Tibial nerve (tissue), 4 donors: ENCODE measurements at places on chromosomes 3 and 15. TPM values are rescaled to one million over a fixed set of nuclear protein-coding genes. Genes with fewer than 3 reads are reported as not detected.

GRCh38 chr15:100053474-100054121 lies 288.2 kb downstream of the ADAMTS17 start:
- DNase-seq, result no peak

Gene SCAANT1
- total RNA-seq, result not detected

Gene TRH
- not detected for total RNA-seq

DNA sequence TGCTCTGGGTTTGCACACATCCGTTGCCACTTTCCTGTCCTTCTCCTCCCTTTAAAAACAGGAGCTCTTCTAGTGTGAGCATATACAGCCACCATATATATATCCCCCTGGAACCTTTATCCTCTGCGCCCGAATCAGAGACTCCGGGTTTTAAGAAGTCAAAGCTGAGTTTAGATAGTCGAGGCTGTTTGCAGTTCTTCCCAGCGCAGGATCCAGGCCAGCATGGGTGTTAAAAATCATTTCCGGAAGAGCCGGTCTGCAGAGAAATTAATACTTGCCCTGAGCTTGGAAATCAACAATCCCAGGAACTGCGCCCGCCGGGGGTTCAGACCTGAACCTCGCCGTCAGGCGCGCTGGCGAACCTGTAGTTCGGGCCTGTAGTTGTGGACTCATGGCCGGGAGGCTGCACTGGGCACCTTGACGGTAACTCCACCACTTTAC lies 2.3 kb downstream of the SHOX2 start:
- DNase-seq, result peak; percentile 16

DNA sequence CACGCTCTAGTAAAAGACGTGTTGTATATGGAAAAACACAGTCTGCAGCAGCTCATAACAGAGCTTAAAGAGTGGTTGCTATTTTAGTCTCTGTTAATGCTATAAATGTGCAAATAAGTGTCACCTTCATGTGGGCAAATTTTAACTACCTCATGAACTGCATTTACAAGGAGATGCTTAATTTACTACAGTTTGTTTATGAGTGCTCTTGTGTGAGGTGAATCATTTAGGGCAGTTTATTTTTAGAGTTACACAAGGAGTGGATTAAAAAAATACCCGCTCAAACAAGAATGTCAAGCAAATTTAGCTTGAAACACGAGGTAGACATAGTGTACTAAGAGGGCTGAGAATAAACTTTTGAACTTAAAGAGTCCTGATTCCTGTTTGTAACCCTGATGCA lies 579.0 kb downstream of the MFSD1 start:
- DNase-seq, result no peak

DNA sequence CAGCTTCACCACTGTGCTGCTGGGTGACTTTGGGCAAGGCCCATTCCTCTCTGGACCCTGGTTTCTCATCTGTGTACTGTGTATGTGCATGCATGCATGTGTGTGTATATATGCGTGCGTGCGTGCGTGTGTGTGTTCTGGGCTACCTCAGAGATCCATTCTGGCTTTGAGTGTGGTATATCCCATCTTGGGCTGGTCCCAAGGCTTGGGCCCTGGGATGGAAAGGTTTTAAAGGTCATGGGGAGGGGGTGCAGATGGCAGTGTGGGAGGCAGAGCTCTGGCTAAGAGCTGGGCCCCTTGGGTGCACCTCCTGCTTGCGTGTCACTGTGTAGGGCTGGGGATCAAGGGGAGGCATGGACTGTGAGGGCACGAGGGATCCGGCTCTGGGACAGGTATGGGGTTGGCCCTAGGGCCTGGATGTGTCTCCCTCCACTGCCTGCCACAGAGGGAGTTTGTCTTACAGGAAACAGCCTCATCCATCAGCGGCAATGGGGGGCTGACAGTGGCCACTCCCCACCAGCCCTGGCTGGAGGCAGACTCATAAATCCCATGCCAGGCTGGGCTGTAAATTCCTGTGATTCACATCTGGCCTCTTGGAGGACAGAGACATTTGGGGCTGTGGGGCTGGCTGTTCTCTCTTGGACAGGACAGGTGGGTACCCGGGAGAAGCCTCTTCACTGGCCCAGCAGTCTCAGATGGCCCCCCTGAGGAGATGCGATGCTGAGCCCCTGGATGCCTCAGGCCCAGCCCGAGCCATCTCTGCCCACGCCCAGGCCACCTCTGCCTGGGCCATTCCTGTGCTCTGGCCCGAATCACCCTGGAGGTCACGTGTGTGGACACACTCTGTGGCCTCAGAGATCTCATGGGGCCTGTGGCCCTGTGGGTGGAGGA lies 21.4 kb upstream of the CSPG4 start:
- no peak for DNase-seq

Gene PLA1A
- not detected for total RNA-seq

Gene ALCAM
- 23.9 TPM for total RNA-seq

- no peak for DNase-seq
These were observed 59.7 kb downstream of the PLXNA1 start for GRCh38 chr3:127042634-127043033.

DNA sequence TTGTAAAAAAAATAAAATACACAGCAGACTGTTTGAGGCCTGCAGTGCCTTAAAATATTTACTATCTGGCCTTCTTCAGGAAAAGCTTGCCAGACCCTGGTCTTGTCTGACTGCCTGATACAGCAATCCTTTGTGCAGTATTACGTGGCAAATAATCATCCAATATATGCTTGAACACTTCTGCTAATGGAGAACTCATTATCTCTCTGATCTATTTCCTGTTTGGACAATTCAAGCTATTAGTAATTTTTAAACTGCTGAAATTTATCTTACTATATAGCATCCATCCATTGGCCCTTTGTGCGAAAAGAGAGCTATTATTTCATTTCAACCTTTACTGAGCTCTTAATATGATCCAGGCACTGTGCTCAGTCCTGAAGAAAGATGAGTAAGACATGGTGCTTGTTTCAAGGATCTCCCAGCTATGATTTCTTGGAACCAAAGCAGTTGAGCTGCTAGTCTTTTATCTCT lies 15.9 kb downstream of the ATG7 start:
- no peak for DNase-seq

Gene BHLHE40
- 61.4 TPM for total RNA-seq

DNA sequence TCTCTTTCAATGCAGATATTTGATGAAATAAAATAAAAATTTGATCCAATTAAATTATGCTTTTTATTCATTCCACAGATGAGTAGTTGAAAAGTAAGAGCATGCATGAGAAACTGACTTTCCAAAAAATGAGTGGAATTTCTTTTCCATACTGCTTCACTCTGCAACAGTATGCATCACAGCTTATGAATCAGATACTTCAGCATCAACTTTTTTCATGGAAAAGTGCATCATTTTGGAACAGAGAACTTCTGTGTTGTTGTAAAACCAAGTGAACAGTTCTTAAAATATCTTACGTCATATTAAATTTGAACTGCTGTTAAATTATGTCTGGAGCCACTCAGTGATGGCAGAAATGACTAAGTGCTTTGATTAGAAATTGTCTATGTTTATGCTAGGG lies 16.7 kb upstream of the SLC7A14 start:
- no peak for DNase-seq

- no peak for DNase-seq
These were observed 47.4 kb downstream of the MRPL46 start for GRCh38 chr15:88419830-88420229.

Gene GALNT15
- total RNA-seq, result 746 TPM

- no peak for DNase-seq
These were observed 163.0 kb upstream of the TMCO5A start for GRCh38 chr15:37771465-37771864.

DNA sequence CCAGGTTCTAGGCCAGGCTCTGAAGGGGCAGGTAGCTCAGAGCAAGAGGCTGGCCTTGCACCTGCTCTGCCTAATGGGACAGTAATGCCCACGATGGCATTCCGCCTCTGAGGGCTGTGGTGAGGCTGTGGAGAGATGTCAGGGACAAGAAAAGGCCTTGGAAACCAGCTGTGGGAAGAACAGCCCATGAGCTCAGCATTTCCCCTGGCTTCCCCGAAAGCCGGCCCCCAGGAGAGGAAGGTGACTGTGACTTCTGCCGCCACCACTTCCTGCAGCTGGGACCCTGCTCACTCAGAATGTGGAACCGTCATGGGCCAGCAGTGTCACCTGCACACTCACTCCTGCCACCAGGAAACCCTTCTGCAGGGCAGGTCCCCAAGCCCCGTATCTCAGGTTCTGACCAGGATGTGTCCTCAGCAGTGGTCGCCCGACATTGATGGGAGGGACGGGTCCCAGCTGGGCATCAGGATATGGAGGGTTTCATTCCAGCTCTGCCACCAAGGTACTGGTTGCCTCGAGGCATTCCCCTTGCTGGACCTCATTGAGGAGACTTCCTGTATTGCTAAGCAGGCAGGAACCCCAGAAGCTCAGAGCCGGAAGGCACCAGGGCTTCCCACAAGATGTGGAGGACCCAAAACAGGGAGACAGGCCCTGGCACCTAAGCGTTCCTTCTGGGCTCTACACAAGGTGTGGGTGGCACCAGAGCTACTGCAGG lies 30.7 kb downstream of the SEMA7A start:
- DNase-seq, result no peak

Gene ZNF80
- not detected for total RNA-seq

DNA sequence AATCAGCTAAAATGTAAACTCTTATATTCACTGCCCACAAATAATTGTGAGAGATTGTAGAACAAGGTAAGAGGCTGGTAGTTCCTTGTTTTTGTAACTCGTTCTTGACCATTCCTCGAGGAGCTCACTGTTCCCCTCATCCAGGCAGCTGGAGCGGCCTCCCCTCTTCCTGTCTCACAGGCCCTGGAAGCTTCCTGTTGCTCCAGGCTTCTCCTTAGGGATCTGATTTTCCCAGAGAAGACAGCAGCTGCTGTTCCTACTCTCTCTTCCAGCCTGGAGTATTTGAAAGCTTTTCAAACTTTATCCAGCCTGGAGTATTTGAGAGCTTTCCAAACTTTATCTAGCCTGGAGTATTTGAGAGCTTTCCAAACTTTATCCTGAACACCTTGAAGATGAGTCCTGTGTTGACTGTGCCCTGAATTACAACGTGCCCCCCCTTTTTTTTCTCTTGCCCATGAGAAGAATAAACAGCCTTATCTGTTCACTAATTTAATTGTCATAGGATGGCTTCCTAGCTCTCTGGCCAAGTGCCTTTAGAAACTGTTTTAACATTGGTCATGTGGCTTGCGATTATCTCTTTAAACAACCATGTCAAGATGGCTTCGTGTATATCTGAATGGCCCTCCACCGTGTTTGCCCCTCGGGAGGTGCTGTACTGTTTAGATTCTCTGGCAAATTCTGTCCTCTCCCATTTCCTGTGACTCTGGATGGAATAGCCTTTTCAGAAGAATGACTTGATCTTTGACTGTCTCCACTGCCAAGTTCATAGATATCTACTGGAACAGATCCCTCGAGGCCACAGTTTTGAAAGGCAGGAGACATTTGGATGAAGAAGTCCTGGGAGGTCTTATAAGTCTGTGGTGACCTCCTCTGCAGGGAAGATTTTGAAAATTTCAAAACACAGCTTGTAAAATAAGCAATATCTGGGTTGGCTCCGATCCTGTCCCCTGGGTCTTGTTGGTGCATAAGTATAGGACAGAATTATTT lies 4.8 kb downstream of the ADAMTSL3 start:
- peak; percentile 78 for DNase-seq

- no peak for DNase-seq
These were observed 47.0 kb downstream of the PGPEP1L start for GRCh38 chr15:98960555-98961050.

DNA sequence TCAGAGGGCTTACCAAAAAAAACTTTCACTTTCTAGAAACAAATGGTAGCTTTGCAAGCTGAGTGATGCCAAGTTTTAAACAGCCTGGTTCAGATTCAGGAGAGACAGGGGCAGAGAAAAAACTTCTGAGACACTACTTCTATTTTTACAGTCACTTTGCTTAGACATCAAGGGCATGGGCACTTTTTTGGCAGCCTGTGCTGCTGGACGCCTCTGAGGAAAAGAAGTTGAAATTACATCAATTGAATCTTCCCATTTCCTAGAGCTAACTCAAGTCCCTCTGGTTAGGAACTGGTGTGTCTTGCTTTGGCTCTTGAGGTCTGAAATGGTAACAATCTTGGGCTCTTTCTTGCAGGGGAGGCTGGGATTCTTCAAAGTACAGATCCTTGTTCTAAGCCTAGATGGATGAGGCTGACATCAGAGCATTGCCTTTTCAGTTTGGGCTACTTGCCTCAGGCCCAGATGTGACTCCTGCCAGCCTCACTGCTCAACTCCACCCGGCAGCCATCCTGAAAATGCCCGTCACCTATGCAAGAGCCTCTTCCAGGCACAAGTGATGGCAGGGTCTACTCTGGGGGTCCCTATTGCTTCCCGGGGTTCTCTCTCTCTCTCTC lies 357.5 kb downstream of the FOXP1 start:
- no peak for DNase-seq

DNA sequence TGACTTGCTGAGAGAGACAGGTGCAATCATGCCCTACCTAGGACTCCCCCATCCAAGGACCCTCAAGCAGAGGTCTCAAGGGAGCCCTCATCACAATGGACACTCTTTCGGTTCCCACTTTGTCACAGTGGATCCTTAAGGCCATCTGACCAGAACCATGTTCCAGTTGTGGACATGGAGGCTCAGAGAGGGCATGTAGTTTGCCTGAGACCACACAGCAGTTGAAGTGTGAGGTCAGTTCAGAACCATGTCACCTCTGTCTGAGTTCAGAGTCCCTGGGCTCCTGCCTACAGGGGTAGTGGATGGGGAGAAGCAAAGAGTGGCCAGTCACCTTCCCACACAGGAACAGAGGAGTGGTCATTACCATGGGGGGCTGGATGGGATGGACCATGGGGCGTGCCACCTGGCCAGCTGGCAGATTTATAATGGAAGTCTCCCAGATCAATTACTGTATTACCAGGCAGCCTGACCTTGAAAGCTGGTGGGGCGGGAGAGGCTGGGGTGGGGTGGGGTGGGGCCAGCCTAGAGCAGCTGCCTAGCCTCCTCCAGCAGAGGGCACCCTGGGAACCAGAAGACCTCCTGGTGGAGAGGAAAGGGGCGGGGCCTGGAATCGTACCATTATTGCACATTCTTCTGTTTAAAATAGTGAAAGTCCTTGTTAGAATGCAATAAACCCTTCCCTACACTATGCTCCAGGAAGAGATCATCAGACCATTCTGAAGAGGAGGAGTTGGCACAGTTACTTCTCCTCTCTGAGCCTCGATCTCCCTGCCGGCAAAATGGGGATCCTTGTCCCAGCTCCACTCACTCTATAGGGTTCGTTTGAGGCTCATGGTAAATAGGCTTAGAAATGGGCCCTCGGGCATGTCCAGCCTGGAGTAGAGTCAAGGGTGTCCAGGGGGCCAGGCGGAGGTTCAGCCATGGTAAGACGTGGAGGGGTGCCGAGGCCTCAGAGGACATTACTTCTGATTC lies 26.9 kb upstream of the LINGO1 start:
- DNase-seq, result no peak

Gene SLC41A3
- 40.8 TPM for total RNA-seq

Gene MGLL
- 96.6 TPM for total RNA-seq

- no peak for DNase-seq
These were observed 68.2 kb downstream of the SIDT1 start for GRCh38 chr3:113600418-113601182.

Gene DNASE1L3
- total RNA-seq, result 0.39 TPM

DNA sequence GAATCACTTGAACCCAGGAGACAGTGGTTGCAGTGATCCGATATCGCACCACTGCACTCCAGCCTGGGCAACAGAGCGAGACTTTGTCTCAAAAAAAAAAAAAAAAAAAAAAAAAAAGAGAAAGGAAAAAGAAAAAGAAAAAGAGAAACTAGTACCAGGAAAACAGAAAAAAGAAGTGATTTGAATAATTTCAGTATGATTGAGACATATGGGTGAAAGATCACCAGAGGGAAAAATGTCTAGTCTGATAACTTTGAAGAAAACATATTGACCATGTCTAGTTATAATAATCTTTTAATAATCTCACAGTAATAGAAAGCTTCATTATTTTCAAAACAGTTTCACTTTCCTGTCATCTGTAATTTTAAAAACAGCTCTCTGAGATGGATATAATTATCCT lies 16.4 kb downstream of the TGFBR2 start:
- DNase-seq, result no peak

GRCh38 chr3:10344147-10344943 lies 23.4 kb upstream of the SEC13 start:
- peak; percentile 58 for DNase-seq
